CD4-positive, alpha-beta memory T cell (primary cell): ENCODE measurements at places on chromosomes 1 and 21.

DNA sequence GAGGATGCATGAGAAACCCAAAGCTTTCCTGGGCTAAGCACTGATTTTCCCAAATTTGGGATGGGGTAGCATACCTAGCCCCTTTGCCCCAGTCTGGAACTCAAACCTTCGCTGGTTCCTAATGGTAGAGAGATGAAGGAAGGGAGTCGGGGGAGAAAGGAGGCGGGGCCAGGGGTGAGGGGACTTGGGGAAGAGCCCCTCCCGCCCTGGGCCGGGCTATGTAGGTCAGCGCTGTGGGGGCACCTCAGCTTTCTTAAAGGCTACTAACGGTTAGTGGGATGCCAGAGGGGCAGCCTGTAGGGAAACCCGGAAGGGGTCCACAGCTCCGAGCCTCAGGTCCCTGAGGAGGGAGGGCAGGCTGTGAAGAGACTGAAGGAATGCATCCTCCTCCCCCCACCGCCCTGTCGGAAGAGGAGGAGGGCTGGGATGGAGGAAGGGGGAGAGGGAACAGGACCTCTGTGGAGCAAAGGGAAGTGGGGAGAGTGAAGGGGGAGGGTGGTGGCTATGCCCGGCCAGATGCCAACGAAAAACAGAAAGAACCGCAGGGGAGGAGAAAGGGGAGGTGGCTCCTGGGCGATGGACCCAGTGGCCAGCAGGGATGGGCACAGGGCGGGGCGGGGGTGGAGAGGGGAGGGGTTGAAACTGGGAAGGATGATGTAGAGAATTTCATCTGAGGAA is 1.3 kb downstream of the CADM3 start:
- no peak for DNase-seq

DNA sequence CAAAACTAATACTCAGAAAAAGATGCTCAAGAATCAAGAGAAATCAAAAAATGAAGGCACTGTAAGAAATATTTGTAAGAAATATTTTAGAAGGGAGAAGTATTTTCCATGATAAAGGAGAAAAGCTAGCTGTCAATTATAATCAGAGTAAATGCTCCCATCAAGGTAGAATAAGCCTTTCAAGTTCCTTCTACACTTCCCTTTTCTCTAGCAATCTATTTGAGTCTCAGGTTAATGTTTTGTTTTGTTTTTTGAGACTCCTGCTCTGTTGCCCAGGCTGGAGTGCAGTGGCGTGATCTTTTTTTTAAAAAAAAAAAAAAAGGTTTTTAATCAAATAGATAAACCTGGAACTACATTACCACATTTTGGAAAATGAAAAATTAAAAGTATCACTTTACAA is 33.3 kb downstream of the PUM1 start:
- DNase-seq = no peak

GRCh38 chr1:151968058-151968457 is 25.6 kb downstream of the S100A10 start:
- peak; percentile 74 for DNase-seq

DNA sequence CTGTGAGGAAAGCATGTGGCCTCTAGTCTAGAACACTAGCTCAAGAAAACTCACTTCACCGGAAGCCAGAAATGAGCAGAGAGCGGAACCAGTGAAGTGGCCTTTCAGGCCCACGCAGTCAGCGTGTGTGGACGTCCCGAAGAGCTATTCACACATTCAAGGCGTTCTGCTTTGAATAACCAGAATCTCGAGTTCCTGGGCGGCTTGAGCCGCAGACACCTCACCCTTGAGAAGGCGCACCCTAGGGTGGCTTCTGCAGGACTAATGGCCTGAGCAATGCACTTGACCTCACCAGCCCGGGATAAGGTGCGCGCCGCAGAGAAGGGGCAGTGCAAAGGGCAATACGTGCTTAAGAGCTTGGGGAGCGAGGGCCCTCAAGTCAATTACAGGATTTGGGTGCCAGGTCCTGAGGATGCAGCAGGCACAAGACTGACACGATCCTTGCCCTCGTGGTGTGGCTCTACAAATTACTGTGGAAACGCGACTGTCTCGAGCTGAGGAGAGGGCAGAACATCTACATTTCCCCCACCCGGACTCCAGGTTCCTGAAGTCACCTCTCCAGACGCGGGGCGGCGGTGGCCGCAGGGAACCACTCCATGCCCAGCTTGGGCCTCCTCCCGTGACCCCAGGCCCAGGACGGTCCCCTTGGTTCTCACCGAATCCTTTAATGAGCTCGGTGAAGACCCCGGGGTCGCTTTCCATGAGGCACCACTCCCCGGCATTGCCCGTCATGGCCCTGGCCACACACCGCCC is 455 bp downstream of the UCHL5 start:
- DNase-seq = peak; percentile 36
